Breast epithelium (tissue), 4 donors: ENCODE measurements at places on chromosomes 7 and 10.
A peak's percentile ranks its signal among the peaks of the same experiment; 100 is the strongest.

DNA sequence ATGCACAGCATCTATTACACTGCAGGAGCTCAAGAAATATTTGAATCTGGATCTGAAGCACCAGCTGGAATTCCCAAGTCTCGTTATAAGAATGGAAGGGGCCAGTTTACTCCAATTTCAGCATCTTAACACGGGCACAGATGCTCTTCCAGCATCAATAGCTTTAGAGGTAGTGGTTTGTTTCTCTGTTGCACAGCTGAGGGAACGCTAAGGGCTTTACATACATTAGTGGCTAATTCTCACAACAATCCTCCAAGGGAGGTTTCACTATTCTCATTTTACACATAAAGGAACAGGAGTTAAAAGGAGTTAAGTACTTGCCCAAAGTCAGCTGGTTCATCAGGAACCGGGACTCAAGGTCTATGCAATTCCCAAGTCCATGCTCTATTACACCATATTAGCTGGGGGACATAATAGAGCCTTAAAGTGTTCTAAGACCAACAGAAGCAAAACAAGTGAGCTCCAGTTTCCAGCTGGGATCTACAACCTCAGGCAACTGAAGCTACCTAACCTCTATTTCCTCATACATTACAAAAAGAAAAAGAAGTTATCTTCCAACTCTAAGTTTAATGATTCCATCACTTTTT, 9.9 kb downstream of the XPNPEP1 start:
- no peaks in the 10 kb centered on the region for H3K36me3 ChIP-seq
- no peak overlapping the region for H3K4me3 ChIP-seq
- H3K27ac ChIP-seq = peak overlapping the region; percentile 43

- H3K27me3 ChIP-seq = no peaks in the 10 kb centered on the region
- no peak for DNase-seq
- H3K4me1 ChIP-seq = peaks cover 6% of the 10 kb centered on the region
- no peak overlapping the region for H3K27ac ChIP-seq
- no peak overlapping the region for H3K4me3 ChIP-seq
Measured at GRCh38 chr7:139745678-139746143, 32.1 kb downstream of the HIPK2 start.

GRCh38 chr10:121526801-121527221, 71.4 kb downstream of the FGFR2 start:
- no peaks in the 10 kb centered on the region for H3K27me3 ChIP-seq
- DNase-seq = no peak
- no peaks in the 10 kb centered on the region for H3K36me3 ChIP-seq
- H3K4me3 ChIP-seq = no peak overlapping the region

- no peaks in the 10 kb centered on the region for H3K4me1 ChIP-seq
- no peak overlapping the region for H3K27ac ChIP-seq
- no peaks in the 10 kb centered on the region for H3K36me3 ChIP-seq
- no peaks in the 10 kb centered on the region for H3K27me3 ChIP-seq
Measured at GRCh38 chr10:76922666-76923065, 714.9 kb downstream of the KCNMA1 start.

GRCh38 chr7:24869572-24869971, 110.4 kb downstream of the OSBPL3 start:
- H3K4me1 ChIP-seq = no peaks in the 10 kb centered on the region
- H3K27me3 ChIP-seq = no peaks in the 10 kb centered on the region
- no peak overlapping the region for H3K27ac ChIP-seq
- no peak overlapping the region for H3K4me3 ChIP-seq
- DNase-seq = no peak
- H3K36me3 ChIP-seq = no peaks in the 10 kb centered on the region

DNA sequence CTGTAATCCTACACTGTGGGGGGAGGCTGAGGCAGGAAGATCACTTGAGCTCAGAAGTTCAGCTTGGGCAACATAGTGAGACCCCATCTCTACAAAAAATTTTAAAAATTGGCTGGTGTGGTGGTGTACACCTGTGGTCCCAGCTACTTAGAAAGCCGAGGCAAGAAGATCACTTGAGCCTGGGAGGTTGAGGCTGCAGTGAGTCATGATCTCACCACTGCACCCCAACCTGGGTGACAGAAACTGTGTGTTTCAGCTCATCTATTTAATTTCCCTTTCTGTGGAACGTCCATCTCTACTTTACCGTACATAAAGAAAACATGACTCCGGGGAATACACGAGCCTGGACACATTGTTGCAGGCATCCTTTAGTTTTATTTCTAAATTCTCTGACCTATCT, 354.6 kb upstream of the PLXDC2 start:
- H3K36me3 ChIP-seq = no peaks in the 10 kb centered on the region
- no peak overlapping the region for H3K4me3 ChIP-seq
- H3K27me3 ChIP-seq = no peaks in the 10 kb centered on the region
- H3K4me1 ChIP-seq = no peaks in the 10 kb centered on the region
- H3K27ac ChIP-seq = no peak overlapping the region

DNA sequence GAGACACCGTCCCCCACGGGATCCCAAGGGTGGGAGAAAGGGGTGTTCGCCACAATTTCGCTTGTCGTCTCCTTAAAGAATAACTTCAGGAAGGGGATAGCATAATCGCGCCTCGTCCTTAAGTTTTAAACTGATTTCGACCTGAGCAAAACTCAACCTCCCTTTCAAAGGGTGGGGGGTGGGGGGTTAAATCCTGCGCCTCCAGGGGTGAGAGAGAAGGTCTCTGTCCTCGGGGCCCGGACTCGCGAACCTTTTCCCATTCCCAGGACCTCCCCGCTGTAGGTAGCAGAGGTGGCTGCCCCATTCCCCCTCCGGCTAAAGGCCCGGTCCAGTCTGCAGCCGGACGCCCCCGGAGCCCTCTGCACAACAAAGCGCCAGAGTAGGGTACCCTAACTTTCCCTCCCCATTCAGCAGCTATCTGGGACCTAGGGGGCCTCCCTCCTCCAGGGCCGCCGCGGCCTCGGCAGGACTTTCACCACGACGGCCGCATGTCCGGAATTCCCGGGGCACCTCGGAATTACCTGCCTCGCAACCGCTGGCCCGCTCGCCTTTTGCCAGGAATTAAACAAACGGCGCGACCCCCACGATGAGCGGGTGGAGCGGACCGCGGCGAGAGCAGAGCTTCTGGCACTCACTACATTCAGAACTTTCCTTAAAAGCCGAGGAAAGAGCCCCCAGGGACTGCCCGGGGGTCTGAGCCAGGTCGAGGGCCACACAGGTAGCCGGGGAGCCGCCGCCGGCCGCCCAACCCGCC, 1.7 kb downstream of the CDK6 start:
- no peaks in the 10 kb centered on the region for H3K36me3 ChIP-seq
- peak overlapping the region; percentile 83 for H3K4me3 ChIP-seq
- peak overlapping the region; percentile 81 for H3K27ac ChIP-seq

GRCh38 chr10:132103116-132103910, 37.6 kb downstream of the JAKMIP3 start:
- no peak for DNase-seq
- H3K27me3 ChIP-seq = no peaks in the 10 kb centered on the region
- no peak overlapping the region for H3K27ac ChIP-seq
- no peaks in the 10 kb centered on the region for H3K4me1 ChIP-seq
- H3K36me3 ChIP-seq = no peaks in the 10 kb centered on the region
- H3K4me3 ChIP-seq = no peak overlapping the region

GRCh38 chr10:112376396-112376790, 2.5 kb downstream of the ACSL5 start:
- H3K4me3 ChIP-seq = peak overlapping the region; percentile 46
- H3K27me3 ChIP-seq = no peaks in the 10 kb centered on the region
- no peaks in the 10 kb centered on the region for H3K4me1 ChIP-seq
- DNase-seq = no peak
- H3K27ac ChIP-seq = peak overlapping the region; percentile 78

- no peaks in the 10 kb centered on the region for H3K4me1 ChIP-seq
- DNase-seq = no peak
- H3K27ac ChIP-seq = no peak overlapping the region
Measured at GRCh38 chr7:46658281-46658680, 737.2 kb upstream of the IGFBP3 start.

- H3K4me3 ChIP-seq = no peak overlapping the region
- no peaks in the 10 kb centered on the region for H3K36me3 ChIP-seq
- DNase-seq = no peak
- H3K4me1 ChIP-seq = no peaks in the 10 kb centered on the region
- H3K27me3 ChIP-seq = no peaks in the 10 kb centered on the region
Measured at GRCh38 chr7:106595922-106596321, 65.0 kb downstream of the CCDC71L start.

DNA sequence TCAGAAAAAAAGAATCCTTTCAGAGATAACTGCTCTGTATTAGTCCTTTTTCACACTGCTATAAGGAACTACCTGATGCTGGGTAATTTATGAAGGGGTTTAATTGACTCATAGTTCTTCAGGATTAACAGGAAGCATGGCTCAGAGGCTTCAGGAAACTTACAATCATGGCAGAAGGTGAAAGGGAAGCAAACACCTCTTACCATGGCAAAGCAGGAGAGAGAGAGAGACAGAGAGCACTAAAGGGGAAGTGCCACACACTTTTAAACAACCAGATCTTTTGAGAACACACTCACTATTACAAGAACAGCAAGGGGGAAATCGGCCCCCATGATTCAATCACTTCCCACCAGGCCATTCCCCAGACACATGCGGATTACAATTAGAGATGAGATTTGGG, 114.2 kb downstream of the TES start:
- no peaks in the 10 kb centered on the region for H3K27me3 ChIP-seq
- no peak overlapping the region for H3K4me3 ChIP-seq
- no peak overlapping the region for H3K27ac ChIP-seq
- H3K4me1 ChIP-seq = no peaks in the 10 kb centered on the region

GRCh38 chr7:95933618-95934017, 161.3 kb downstream of the DYNC1I1 start:
- H3K27ac ChIP-seq = no peak overlapping the region
- no peaks in the 10 kb centered on the region for H3K27me3 ChIP-seq
- DNase-seq = no peak
- no peaks in the 10 kb centered on the region for H3K4me1 ChIP-seq
- H3K4me3 ChIP-seq = no peak overlapping the region

DNA sequence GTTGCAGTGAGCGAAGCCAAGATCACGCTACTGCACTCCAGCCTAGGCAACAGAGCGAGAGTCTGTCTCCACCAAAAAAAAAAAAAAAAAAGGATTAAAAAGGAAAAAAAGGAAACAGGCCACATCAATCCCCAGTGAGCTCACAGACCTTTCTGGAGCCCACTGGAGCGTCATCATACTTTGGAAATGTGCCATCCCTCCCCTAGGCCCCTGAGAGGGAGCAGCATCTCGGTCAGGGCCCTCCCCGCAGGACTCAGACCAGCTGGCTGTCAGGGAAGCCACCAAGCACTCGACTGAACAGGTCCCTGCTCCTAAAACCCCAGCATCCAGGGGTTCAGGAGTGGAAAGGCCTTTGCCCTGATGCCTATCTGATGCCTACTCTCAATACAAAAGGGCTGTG, 97.9 kb upstream of the SH2B2 start:
- no peak overlapping the region for H3K27ac ChIP-seq
- H3K4me3 ChIP-seq = no peak overlapping the region
- H3K36me3 ChIP-seq = no peaks in the 10 kb centered on the region
- H3K4me1 ChIP-seq = no peaks in the 10 kb centered on the region
- DNase-seq = no peak

DNA sequence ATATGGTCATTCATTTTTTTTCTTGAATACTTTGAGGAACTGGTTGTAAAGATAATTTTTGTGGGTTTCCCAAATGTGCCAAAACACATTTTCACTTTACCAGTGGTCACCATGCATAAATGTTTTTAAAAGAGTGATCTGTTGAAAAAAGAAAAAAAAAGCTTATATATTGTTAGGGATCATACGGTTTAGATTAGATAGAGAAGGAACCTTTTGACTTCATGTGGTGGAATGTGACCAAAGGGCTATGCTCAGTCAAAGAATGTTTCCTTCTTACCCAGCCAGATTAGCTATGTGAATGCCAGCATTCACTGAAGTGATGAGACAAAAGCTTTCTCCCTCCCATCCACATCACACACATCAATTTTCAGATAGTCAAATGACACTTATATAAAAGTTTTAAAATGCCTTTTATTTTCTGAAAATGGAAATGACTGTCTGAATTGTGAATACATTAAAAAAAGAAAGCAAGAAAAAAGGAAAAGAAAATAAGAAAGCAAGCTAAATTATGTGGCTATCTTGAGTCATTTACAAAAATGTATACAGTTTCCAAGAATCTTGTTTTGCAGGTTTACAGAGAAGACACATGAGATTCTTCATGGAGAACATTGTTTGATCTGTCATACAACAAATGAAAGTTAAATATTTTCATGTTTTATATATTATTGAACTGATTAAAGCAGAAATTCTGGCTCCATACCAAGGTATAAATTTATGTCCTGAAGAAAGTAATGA, 8.6 kb upstream of the CPED1 start:
- DNase-seq = no peak
- H3K4me3 ChIP-seq = no peak overlapping the region
- no peaks in the 10 kb centered on the region for H3K4me1 ChIP-seq
- no peaks in the 10 kb centered on the region for H3K27me3 ChIP-seq

DNA sequence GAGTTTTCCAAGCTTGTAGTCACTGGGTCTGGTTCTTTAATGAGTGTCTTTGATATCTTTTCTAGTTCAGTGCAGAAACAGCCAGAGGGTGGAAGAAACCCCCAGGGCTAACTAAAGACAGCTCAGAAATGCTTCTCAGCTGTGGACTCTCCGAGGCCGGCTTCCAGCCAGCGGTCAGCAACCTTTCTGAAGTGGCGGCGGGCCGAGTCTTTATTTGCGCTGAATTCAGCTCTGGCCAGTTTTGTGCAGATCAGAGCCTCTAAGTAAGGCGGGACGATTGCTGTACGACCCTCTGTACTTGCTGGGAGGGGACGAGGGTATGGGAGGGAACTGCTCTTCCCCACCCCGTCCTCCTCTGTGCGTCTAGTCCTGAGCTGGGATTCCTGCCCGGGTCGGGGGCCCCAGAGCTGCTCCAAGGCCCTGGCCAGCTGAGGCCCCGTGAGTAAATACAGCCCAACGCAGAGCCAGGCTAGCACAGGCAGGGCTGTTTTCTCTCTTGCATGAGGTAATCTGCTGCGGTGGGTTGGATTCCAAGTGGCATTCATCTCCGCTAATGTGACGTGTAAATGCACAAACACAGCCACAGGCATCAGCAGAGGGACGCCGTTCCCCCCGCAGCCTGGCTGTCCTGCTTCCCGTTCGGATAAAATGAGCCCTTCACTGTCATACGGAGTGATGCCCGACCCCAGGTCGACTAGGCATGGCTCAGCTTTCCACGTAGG, 159.8 kb downstream of the PIP4K2A start:
- H3K27ac ChIP-seq = peak overlapping the region; percentile 57
- H3K36me3 ChIP-seq = no peaks in the 10 kb centered on the region
- H3K27me3 ChIP-seq = no peaks in the 10 kb centered on the region
- peak overlapping the region; percentile 32 for H3K4me3 ChIP-seq
- no peaks in the 10 kb centered on the region for H3K4me1 ChIP-seq

DNA sequence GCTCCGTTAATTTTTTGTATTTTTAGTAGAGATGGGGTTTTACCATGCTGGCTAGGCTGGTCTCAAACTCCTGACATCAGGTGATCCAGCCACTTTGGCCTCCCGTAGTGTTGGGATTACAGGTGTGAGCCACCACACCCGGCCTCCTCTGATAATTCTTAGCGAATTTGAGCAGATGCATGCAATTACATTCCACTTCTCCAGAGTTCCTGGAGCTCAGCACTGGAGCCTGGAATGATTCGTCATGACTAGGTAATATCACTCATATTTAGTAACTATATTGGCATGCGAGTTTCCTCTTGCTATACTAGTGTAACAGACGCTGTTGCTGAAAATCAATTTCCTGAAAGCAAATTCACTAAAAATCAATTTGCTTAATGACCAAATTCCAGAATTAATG, 86.8 kb downstream of the MKX start:
- no peaks in the 10 kb centered on the region for H3K4me1 ChIP-seq
- H3K27ac ChIP-seq = no peak overlapping the region
- no peak overlapping the region for H3K4me3 ChIP-seq
